ENCODE measurements at places on chromosomes 5 and 9.

DNA sequence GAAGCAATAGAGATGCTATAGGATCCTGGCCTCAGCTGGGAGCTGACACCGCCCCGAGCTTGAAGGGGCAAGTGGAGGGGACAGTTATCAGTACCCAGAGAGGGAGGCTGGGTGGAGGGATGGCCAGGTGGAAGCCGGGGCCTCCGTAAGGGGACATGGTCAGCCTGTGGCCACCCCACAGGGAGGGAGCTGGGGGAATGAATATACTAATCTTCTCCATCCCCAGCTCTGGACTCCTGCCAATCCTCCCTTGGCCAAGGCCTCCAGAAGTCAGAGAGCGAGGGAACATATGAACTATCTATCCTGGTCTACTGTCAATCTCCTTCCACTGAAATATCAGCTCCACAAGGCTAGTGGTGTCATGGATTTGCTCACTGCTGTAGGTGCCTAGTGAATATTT, 109.3 kb downstream of the BOD1 start:
- no peak for DNase-seq

GRCh38 chr9:3032898-3033297, 189.0 kb upstream of the PUM3 start:
- DNase-seq = no peak

- no peak for DNase-seq
Measured at GRCh38 chr5:168327451-168327850, 36.0 kb downstream of the WWC1 start.

- DNase-seq = no peak
Measured at GRCh38 chr9:80320480-80320879, 748.7 kb downstream of the TLE4 start.

- DNase-seq = no peak
Measured at GRCh38 chr9:96386157-96386556, 2.6 kb upstream of the SLC35D2 start.

DNA sequence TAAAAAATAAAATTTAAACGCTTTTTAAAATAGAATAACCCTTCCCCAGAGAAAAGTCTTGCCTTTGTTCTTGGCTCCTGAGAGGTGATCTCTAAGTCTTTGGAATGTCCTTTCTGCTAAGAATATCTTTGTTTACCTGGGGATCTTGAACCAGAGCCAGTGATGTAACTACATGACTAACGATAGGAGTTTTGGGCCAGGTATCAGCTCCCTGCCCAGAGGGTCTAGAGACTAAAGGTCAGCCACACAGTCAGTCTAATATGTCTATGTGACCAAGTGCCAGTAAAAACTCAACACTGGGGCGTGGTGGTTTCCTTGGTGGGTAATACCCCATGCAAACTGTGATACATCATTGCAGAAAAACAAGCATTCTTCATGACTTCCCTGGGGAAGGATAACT, 1351.9 kb upstream of the C9orf72 start:
- no peak for DNase-seq

DNA sequence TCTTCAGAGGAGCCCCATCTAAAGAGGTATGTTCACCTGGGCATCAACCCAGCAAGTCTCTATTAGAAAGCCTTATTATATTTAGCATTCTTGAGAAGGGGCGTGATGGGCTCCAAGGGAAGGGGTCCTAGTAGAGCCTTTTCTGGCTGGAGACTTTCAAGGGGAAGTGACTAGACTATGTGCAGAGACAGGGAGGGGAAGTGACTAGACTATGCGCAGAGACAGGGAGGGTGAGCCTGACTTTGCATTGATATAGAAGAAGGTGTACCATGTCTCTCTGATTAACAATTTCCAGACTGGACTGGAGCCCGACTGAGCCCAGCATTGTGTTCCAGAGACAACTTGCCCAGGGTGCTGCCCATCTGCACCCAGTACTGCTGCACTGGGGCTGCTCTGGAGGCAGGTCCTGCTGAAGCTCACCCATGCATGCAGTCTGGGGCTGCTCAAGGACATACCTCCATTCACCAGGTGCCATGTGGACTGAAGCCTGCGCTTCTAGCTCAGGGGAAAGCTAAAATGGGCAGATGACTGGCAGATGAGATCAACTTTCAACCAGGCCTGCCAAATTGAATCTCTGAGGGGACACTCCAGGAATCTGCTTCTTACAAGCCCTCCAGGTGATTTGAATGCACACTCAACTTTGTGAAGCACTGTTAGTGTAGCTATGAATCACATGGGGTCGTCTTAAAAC, 83.0 kb upstream of the GNA14 start:
- no peak for DNase-seq

DNA sequence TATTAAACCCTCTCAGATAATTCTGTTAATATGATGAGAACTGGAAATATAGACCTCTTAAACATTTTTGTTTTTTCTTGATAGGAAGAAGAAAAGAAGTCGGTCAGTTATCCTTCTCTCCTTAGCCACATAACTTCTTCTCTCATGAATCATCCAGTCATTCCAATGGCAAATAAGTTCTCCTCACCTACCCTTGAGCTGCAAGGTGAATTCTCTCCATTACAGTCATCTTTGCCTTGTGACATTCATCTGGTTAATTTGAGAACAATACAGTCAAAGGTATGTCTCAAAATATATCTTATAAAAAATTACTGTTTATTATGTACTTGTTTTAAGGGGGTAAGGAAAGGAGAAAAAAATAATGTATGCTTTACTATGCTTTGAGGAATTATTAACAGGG, 165.3 kb downstream of the MAN2A1 start:
- no peak for DNase-seq

DNA sequence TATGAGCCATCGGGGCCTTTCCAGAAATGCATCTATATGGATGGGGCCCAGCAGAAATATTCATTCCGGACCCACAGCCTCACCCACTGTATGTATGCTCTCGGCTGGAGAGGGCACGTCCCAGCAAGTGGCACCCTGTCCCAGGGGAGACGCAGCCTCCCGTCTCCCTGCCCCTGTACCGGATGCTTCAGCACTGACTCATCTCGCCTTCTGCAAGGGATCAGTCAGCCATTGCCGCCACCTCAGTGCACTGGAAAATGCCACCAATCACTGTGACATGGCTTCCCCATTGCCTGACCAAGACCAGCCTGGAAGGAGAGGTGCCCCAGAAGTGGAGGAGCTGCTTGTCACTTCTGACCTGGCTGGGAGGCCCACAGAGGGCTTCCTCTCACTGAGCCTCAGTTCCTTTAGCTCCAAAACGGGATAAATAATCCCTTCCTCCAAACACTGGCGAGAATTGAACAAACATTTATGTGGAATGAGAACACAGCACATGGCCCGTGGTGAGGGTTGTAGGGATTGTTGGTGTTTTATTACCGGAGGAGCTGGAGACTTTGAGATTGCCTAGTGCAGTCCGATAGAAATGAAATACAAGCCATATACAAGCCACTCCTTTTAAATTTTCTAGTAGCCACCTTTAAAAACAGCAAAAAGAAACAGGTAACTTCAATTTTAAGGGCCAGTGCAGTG, 43.9 kb upstream of the ORM1 start:
- no peak for DNase-seq

DNA sequence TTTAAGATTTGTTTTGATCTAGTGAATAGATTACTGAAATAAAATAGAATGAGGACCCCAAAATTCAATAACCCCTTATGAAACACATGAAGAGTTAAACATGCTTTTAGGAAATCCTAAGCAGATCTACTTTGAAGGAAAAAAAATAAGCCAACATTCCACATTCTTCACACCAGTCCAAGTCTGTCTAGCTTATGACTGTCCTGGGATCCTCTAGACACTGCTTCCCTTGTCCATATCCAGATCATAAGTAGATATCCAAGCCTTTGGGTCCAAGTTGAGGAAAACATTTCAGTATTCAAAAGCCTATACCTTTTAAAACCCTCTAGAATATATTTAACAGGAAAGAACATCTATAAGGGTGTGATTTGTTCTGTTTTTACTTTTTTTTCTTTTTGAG, 58.8 kb upstream of the MINAR2 start:
- no peak for DNase-seq

All from fibroblast of skin of left quadriceps (primary cell).